ENCODE measurements at places on chromosomes 16 and 17.

DNA sequence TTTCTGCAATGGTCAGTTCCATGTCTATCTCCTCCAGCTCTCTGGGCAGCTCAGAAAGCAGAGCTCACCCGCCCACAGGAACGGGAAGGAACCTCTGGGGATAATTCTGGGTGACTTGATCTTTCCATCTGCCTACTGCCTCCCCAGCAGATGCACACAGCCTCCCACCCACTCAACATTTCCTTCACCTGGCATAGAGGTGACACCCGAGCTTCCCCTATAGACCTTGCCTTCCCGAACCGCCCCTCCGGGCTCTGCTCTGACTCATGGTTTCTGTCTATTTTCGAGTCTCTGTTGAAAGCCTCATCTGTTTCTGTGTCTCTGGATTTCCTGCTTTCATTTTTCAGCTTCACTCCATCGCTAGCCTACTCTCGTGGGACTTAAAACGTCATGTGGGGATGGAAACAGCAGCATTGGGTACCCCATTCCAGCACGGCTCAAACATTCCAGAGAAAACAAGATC, 11.4 kb downstream of the GGA3 start:
- no peak for DNase-seq

GRCh38 chr16:1309888-1310831, 724 bp downstream of the UBE2I start:
- DNase-seq, result no peak

DNA sequence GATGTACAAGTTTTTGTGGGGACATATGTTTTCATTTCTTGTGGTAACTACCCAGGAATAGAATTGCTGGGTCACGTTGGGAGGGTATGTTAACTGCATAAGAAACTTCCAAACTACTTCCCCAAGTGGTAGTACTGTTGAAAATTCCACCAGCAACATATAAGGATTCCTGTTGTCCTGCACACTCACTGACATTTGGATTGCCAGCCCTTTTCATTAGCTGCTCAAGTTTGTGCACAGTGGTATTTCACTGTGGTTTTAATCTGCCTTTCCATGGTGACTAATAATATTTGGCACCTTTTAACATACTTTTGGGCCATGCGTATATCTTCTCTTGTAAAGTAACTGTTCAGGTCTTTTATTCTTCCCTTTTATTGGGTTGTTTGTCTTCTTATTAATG, 103.3 kb downstream of the GNAO1 start:
- no peak for DNase-seq

DNA sequence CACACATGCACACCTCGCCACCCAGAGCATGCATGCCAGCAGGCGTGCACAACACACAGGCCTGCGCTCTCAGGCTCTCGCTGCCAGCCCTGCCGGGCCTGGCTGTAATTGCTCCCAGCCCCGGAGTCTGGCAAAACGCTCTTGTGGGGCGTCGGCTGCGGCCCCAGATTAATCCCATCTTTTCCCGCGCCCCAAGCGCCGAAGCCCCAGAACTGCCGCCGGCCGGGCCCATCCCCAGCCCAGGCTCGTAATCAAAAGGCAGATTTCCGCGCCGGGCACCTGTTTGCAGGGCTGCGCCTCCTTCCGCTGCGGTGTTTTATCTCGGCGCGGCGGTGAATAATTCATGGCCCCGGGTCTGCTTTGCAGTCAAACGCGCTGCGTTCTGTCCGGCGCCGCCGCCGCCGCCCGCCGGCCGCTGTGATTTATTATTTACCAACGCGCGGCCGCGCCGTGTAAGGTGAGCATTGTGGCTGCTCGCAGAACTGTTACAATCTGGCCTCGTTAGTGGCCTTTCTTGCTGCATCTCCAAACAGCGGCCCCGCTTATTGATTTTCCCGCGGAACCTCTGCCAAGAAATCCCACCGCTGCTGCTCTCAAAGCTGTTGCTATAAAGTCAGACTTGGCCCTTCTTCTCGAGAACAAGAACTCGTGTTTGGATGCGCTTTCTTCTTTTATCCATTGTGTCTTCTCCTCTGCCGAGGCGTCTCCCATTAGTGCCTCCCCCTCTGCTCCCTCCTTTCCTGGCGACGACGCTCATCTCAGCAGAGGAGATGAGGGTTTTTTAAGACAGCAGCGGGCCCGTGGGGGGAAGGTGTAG, 126.1 kb downstream of the IRX5 start:
- no peak for DNase-seq

DNA sequence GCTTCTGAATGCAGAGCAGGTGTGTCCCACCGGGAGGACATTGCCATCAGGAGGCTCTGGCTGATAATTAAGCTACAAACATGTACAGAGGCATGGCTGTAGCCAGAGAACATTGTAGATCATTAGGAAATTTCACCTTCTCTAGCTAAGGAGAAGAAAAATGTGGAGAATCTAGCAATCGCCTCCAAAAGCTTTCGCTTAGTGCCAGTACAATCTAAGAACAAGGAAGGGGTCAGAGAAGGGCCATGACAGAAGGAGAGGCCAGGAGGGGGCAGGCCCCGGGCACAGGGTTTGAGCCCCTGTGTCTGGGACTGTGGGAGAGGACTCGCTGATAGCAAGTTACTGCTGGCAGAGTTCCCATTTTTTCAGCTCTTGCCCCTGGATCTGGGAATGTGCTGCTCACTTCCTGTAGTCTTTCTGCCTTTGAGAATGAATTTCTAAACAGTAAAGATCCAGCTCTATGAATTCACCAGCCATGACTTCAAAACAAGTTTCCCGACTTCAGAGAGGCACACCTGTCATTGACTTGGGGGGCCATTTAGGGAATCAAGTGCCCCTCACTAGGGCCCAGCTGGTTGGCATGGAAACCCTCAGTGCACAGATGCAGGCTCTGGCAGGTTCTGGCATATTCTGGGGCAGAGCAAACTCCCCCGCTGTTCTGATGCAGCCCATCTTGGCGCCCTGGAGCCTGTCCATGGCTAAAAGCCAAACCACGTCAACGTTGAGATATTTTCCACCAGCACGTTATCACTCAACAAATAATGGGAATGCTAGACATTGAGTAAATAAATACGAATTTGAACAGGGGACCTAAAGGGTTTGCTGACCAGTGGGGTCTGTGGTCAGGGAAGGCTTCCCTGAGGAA, 59.5 kb upstream of the CACNG4 start:
- DNase-seq, result peak; percentile 83

- DNase-seq, result no peak
These were observed 64.0 kb downstream of the SOX9 start for GRCh38 chr17:72184805-72185204.

GRCh38 chr17:64245218-64246145, 17.6 kb downstream of the TEX2 start:
- DNase-seq, result no peak

DNA sequence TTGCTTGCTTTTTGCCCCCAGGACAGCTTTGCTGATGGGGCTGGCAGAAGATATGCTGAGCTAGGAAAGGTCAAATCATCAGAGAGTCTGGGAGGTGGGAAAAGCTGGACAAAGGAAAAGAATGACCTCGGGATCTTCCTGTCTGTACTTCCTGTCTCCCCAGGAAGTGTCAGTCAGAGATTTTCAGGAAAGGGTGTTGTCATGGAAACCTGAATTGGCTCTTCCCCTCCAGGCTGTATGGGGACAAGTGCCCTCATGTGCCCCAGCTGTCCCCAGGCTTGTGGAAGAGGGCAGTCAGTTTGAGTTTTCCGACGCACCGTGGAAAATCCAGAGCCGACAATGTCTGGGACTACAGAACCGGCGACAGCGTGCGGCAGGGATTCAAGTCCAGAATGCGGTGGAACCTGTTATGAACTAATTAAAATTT, 122.7 kb upstream of the ZFHX3 start:
- DNase-seq, result no peak

DNA sequence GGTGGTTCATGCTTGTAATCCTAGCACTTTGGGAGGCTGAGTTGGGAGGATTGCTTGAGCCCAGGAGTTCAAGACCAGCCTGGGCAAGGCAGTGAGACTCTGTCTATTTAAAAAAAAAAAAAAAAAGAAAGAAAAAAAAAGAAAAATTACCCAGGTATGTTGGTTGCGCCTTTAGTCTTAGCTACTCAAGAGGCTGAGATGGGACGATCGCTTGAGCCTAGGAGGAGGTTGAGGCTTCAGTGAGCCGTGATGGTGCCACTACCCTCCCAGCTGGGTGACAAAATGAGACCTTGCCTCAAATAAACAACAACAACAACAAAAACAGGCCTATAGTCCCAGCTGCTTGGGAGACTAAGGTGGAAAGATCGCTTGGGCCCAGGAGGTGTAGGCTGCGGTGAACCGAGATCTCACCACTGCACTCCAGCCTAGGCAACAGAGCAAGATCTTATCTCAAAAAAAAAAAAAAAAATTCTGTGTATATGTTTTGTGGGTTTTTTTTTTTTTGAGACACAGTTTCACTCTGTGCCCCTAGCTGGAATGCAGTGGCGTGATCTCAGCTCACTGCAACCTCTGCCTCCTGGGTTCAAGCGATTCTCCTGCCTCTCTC, 12.5 kb upstream of the ANKRD40CL start:
- no peak for DNase-seq

- DNase-seq, result no peak
These were observed 6.0 kb upstream of the TNFRSF13B start for GRCh38 chr17:16977932-16978331.

- DNase-seq, result no peak
These were observed 341.4 kb downstream of the UTP18 start for GRCh38 chr17:51601622-51602261.

GRCh38 chr16:35533683-35534082, 2074.3 kb downstream of the TP53TG3F start:
- no peak for DNase-seq

- DNase-seq, result peak; percentile 74
These were observed 780 bp upstream of the DCAKD start for GRCh38 chr17:45052052-45052772.

GRCh38 chr17:38725066-38725465, 5.1 kb upstream of the CISD3 start:
- DNase-seq, result no peak

GRCh38 chr16:27547134-27547533, 2.6 kb downstream of the GTF3C1 start:
- DNase-seq, result no peak

- no peak for DNase-seq
These were observed 226.1 kb downstream of the C16orf78 start for GRCh38 chr16:49599704-49600103.

DNA sequence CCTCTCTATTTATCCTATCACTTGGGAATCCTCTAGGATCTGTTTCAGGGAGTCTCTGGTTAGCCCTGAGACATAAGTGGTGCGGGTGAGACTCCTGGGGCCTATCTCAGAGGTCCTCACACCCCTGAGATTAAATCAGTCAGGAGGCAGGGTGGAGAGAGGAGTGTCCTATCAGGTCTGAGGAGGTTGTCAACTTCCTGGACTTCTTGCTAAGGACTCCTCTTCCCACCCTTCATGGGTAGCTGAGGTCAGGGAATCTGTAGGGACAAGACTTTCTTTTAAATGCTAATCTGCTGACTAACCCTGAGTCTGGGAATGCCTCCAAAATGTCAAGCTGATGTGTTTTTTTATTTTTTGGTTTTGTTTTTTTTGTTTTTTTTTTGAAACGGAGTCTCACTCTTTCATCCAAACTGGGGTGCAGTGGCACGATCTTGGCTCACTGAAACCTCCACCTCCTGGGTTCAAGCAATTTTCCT, 6.6 kb upstream of the ARMC5 start:
- DNase-seq, result no peak

- DNase-seq, result no peak
These were observed 69.7 kb downstream of the TANC2 start for GRCh38 chr17:63035695-63036094.

DNA sequence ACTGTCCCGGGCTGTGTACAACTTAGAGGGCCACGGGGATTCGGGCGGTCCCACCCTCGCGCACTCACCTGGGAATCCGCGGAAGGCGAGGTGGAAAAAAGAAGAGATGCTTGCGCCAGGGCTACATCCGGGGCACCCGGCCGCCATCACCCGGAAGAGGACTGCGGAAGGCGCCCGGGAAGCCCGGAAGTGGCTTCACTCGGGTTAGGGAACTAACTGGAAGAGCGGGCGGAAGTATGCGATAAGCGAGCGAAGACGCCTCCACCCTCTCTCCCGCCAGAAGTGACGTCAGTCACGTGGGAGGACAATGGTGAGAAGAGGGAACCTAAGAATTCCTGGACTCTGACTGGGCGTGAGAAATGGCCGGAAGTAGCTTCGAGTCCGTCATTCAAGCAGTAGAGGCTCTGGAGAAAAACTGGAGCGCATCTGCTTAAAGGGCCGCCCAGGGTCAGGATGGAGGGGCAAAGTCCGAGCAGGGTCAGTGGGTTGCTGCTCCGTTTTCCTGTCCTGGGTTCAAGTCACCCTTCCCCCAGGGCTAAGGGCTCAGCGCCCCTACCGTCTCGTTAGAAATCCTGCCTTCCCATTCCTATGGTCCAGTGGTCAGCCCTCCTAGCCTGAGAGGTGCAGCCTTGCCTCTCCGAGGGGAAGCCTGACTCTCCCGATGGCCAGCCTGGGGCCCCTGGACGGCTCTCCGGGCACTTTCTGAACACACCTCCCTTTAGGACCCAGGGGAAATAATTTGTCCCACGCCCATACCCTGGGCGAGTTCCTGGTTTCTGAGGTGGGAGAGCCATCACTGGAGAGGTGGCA, at the start of gene CD2BP2:
Gene CD2BP2 (minus strand): TSS at position 165 of the 810 bp plus-strand sequence. CDS start 627 bp downstream, outside the sequence.
- DNase-seq, result peak; percentile 95

GRCh38 chr17:46968896-46969295, 10.2 kb downstream of the RPRML start:
- DNase-seq, result no peak

DNA sequence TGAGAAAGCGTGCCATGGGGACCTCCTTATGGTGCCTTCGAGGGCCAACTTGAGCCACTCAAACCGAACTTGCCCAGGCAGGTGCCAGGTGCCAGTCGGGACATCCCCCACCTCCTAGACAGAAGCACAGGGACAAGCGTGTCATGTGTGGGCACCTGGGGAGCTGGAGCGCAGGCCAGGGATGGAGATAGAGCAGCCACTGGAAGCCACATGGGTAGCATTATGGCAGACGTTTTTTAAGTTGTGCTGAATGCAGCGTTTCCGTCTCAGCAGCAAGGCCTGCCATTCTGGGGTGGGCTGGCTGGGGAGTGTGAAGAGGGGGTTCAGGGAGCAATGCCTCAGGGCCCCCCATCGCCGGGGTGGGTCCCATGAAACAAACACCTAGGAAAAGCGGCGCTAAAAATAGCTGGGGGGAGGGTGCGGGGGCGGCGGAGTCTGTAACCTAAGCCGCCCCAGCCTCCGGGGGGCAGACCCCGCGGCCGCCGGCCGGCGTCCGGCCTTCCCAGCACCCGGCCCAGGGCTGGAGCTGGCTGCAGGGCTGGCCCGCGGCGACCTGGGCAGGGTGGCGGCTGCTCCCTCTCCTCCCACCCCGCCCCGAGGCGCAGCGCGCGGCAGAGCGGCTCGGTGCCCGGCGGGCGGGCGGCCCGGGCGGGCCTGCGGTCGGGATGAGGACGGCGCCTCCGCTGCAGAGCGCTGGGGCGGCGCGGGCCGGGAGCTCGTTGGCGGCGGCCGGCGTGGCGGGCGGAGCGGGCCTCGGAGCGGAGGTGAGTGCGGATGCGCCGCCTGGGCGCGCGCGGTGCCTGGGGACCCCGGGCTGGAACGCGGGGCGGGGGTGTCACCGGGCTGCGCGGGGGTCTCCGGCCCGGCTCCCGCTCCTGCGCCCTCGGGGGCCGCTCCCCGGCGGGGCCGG, at the start of gene ZNF469:
Gene ZNF469 (plus strand): TSS at position 469 of the 910 bp plus-strand sequence. CDS start 44,512 bp downstream, outside the sequence.
- DNase-seq, result no peak

- no peak for DNase-seq
These were observed 25.3 kb downstream of the CDIP1 start for GRCh38 chr16:4513086-4513860.
